Hepatocyte (in vitro differentiated cells): ENCODE measurements at places on chromosomes 4 and X. TPM values are rescaled to one million over a fixed set of nuclear protein-coding genes. Genes with fewer than 3 reads are reported as not detected.

DNA sequence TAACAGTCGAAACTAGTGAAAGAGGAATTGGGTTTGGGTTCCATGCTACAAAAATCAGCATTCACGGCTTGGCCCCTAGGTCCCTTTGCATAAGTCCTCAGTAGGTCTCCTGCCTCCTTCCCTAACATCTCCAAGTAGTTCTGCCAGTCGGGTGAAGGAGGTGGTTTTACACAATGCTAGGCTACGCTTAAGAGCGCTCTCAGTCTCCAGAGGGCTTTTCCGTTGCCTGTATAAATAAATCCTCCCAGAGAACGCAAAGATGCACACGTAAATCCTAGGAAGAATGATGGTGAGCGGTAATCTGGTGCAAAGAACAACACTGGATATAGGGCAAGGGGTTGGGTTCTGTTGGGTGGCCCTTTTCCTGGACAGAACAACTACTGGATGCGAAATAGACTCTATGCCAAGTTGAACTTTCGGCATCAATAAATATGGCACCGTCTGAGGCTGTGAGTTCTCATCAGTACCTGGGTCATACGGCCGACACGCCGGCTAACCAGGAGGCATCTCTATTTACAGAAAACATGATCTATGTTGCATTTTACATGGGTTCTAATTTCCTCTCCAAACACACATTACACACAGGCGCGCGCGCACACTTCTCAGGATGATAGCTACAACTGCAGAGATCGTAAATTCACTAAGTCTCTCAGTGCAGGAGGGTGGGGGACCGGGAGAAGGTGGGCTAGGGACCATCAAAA lies 1.3 kb downstream of the CAMK2D start:
- peaks cover 31% of the 10 kb centered on the region for H3K4me1 ChIP-seq
- no peaks in the 10 kb centered on the region for H3K27me3 ChIP-seq
- peak; percentile 62 for DNase-seq
- H3K36me3 ChIP-seq, result no peaks in the 10 kb centered on the region
- peak overlapping the region; percentile 72 for H3K4me3 ChIP-seq

DNA sequence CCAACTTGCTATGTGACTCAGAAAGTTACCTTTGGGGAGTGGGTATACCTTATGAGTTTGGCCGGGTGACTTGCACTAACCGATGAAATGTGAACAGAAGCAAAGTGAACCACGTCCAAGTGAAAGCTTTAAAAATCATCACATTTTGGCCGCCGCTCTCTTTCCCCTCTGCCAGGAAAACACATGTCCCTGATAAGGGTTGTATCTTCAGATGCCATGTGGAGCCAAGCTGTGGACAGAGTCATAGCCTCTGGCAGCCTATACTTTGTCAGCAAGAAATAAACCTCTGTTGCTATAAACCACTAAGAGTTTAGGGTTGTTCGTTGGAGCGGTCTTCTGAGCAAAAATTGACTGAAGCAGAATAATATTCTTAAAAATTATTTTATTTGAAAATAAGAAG lies 92.3 kb downstream of the PRDM5 start:
- no peaks in the 10 kb centered on the region for H3K4me1 ChIP-seq
- no peaks in the 10 kb centered on the region for H3K27me3 ChIP-seq
- no peak for DNase-seq
- no peaks in the 10 kb centered on the region for H3K36me3 ChIP-seq
- H3K27ac ChIP-seq, result peak overlapping the region; percentile 3

- no peaks in the 10 kb centered on the region for H3K36me3 ChIP-seq
Measured at GRCh38 chr4:73723928-73724327, 16.4 kb upstream of the CXCL8 start.

GRCh38 chr4:158826057-158826456 lies 57.2 kb downstream of the FNIP2 start:
- no peaks in the 10 kb centered on the region for H3K36me3 ChIP-seq
- H3K4me1 ChIP-seq, result peaks cover 45% of the 10 kb centered on the region
- H3K27me3 ChIP-seq, result no peaks in the 10 kb centered on the region
- no peak for DNase-seq
- H3K4me3 ChIP-seq, result no peak overlapping the region

DNA sequence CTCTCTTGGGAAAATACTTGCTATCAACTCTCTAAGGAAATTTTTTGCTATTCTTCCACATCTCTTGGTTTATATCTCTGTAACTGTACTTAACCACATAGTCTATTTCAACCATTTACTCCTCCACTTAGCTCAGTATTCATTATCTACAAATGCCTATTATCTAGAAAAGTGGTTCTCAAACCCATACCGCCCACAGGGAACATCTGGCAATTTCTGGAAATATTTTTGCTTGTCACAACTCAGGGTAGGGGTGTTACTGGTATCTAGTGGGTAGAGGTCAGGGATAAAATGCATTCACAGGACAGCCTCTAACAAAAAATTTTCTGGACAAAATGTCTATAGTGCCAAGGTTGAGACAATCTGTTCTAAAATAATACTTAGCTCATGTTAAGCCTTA lies 14.4 kb downstream of the ATRX start:
- no peaks in the 10 kb centered on the region for H3K4me1 ChIP-seq
- no peaks in the 10 kb centered on the region for H3K27me3 ChIP-seq

GRCh38 chr4:7240306-7240705 lies 48.0 kb downstream of the SORCS2 start:
- no peak overlapping the region for H3K4me3 ChIP-seq
- H3K27ac ChIP-seq, result no peak overlapping the region
- DNase-seq, result no peak
- H3K36me3 ChIP-seq, result no peaks in the 10 kb centered on the region
- peaks cover 13% of the 10 kb centered on the region for H3K4me1 ChIP-seq
- H3K27me3 ChIP-seq, result no peaks in the 10 kb centered on the region

DNA sequence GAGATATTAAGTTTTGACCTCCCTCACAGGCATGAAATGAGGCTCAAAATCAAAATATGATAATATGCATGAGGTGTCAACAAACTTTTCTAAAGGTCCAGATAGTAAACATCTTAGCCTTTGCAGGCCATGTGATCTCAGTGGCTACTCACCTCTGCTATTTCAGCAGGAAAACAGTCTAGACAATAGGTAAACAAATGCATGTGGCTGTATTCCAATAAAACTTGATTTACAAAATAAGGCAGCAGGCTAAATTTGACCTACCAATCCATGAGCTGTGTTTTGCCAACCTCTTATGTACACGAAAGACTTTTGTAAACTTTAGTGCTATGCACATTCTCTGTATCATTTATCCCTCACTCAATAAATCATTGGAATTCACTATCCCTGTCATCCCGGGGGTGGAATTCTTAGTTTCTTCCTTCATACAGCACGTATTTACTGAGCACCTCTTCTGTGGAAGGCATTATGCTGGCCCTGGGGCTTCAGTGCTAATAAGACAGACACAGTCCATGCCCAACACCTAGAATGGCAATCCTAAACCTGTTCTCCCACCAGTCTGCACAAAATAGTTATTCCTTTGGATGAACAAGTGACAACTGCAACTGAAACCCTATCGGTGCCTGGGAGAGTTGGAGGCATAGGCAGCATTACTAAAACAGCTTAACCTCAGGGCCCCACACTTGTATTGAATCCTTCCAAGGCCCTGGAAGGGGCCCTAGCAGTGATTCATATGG lies 19.9 kb downstream of the MAGEB17 start:
- no peak overlapping the region for H3K27ac ChIP-seq
- H3K27me3 ChIP-seq, result no peaks in the 10 kb centered on the region
- peaks cover 19% of the 10 kb centered on the region for H3K4me1 ChIP-seq
- H3K36me3 ChIP-seq, result no peaks in the 10 kb centered on the region
- DNase-seq, result no peak

DNA sequence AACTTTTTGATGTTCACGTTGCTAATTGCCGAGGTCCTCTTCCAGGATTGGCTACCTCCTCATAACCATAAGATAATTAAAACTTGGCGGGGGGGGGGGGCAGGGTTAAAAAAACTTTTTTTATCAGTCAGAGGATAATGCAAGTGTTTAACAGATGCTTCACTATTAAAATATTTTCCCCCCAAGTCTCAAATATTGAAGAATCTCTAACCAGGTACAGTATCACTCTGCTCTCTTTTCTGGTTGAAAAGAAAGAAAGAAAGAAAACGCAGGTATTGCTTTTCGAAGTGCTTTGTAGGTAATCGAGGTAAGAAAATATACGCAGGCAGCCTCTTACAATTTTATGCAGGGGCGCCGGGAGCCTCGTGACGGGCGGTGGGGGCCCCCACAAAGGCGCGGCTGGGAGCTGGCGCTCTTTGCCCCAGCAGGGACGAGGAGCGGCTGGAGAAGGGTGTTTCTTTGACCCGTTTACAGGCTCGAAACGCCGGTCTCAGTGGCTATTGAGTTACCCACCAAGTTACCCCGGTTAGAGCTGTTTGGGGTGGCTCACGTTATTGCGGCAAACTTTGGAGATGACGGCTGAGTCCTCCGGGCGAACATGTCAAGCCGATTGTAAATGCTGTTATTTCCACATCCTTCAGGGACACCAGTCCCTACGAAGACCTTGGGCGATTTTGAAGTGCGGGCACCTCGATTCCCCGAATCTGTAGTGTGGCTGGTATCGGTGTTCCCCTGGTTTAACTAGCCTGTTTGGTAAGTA lies 477 bp upstream of the HAND2 start:
- H3K36me3 ChIP-seq, result no peaks in the 10 kb centered on the region
- DNase-seq, result no peak
- H3K27ac ChIP-seq, result peak overlapping the region; percentile 85
- peaks cover 84% of the 10 kb centered on the region for H3K27me3 ChIP-seq

DNA sequence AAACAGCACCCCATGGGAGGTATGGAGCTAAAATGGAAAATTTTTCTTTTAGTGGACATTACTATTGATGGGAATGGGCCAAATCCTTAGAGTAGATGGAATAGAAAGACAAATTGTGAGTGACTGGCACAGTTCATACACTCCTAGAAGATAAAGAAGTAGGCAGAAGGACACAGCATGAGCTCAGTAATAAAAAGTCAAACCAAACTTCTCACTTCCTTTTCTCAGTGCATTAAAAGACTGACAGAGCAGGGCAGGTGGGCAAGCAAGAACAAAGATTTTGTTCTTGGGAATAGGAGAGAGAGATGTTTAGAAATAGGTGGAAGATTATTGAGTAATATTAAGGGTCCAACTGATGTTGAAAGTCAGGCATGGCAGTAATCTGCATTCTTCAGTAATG lies 132.5 kb downstream of the ATP10D start:
- H3K4me3 ChIP-seq, result no peak overlapping the region
- no peaks in the 10 kb centered on the region for H3K4me1 ChIP-seq
- no peak for DNase-seq
- no peak overlapping the region for H3K27ac ChIP-seq
- no peaks in the 10 kb centered on the region for H3K36me3 ChIP-seq
- H3K27me3 ChIP-seq, result no peaks in the 10 kb centered on the region

DNA sequence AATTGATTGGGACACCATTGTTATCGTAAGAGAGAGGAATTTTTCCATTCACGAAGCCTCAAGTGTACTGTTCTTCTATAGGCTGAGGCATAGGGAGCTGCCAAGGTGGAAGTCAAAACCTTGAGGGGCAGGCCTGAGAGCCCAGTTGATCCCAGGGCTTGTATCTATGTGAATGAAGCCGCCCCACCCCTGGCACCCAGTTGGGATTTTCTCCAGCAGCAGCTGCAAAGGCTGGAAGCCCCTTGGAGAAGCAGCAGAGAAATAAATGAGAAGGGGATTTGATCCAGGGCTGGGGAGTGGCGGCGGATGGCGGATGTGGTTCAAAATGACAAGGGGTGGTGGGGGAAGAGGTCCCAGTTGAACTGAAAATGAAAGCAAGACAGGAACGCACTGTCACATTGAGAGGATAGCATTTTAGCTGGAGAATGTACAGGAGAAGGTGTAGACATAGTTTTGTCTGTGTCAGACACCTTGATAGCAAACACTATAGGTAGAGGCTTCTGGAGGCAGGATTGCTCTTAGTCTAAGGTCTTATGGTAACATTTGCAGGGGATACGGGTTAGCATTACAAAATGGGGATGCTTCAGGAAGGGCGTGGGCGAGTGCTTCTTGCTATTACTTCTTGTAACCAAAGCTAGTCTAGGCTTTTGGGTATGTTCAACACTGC lies 32.6 kb downstream of the DOCK11 start:
- no peaks in the 10 kb centered on the region for H3K27me3 ChIP-seq
- H3K36me3 ChIP-seq, result no peaks in the 10 kb centered on the region
- H3K27ac ChIP-seq, result no peak overlapping the region
- no peak overlapping the region for H3K4me3 ChIP-seq

The LIMCH1 gene
- 13.3 and 16.3 TPM in 2 replicates for total RNA-seq

The GAB3 gene
- 0.44 and 0.50 TPM in 2 replicates for total RNA-seq

The BEX3 gene
- total RNA-seq, result 267 and 271 TPM in 2 replicates

The VCX gene
- total RNA-seq, result not detected in 2 replicates

The OCIAD2 gene
- total RNA-seq, result 32.6 and 39.1 TPM in 2 replicates

The ARAF gene
- 29.8 and 44.0 TPM in 2 replicates for total RNA-seq
